ENCODE measurements at places on chromosomes 1 and 21.

GRCh38 chr1:119477710-119478109 lies 29.3 kb upstream of the HSD3B1 start:
- DNase-seq = no peak

DNA sequence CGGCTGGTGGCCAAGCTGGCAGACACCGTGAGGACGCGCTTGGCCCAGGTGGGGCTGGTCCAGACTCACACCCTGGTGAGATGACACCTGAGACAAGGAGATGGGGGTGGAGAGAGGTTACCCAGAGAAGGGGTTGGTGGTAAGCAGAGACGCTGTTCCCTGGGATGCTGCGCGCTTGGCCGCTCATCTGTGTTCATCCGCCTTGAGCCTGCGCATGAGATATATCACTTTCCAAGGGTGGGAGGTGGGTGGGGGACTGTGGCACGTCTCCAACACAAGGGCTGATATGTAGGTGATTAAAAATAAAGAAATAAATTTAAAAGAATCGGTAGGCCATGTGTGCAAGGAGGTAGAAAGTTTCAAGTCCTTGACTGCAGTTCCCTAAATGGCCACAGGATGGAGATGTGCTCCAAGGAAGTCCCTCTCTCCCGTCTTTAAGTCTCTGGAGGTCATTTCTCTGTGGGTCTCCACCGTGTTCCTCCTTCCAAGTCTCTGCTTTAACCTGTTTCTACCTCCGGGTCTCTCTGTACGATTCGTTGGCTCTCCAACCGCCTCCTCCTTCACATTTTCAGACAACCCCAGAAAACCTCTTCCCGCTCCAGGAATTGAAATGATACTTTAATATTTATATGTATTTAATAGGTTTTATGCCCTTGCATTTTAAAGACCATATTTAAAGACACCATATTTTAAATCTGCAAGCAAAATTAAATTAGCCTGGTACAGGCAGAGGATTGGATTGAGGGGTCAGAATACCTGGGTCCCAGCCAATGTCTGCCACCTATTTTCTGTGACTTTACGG lies 4.5 kb downstream of the TTC24 start:
- DNase-seq = peak; percentile 80

DNA sequence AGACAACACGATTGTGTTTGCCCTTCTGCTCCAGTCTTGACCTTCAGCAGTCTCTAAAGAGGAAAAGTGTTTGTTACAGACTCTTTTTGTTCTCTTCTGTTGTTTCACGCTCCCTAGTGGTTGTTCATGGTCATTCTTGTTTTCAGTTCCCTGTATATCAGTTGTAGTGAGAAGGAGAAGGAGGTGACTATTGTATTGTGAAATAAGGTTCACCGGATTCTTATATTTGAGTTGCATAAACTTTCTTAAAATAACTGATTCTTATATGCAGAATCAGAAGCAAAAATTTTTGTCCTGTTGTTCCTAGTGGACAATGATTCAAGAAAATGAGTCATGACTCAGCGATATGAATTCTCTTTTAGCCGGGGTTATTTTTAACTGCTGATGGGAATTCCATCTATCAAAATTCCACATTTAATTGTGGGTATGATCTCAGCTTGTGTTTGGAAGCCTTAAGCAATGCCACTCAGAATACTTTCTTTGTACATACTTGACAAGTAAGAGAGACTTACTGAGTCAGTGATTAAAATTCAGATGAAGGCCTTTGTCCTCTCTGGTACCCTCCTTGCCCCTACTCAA lies 152.2 kb downstream of the CLEC20A start:
- DNase-seq = peak; percentile 93

- DNase-seq = peak; percentile 15
Observed at GRCh38 chr1:8740034-8740449, 77.4 kb downstream of the RERE start.

- DNase-seq = peak; percentile 1
Observed at GRCh38 chr1:100134872-100135271, 1.9 kb downstream of the TRMT13 start.

GRCh38 chr1:200075938-200076546 lies 48.5 kb downstream of the NR5A2 start:
- no peak for DNase-seq

DNA sequence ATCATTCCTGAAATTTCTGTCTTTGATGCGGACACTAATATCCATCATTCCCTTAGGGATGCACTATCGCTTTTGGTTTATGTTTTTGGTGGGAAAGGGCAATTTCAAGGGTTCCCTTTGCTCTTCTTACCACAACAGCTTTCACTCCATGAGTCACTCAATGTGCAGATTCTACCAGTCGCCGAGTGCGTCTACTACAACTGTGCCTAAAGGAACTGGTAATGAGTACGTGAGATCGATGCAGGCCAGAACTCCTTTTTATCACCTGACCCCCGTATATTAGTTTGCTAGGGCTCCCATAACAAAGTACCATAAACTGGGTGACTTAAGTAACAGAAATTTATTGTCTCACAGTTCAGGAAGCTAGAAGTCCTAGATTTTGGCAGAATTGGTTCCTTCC lies 27.5 kb upstream of the TMEM54 start:
- DNase-seq = peak; percentile 41

DNA sequence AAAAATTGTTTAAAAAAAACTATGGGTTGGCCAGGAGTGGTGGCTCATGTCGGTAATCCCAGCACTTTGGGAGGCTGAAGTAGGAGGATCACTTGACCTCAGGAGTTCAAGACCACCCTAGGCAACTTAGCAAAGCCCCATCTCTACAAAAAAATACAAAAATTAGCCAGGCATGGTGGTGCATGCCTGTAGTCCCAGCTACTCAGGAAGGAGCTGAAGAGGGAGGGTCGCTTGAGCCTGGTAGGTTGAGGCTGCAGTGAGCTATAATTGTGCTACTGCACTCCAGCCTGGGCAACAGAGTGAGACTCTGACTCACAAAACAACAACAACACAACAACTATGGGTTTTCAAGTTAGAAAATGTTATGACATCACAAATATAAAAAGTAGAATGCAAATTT lies 16.4 kb downstream of the SLAMF7 start:
- no peak for DNase-seq

- DNase-seq = no peak
Observed at GRCh38 chr1:38331496-38332210, 285.1 kb upstream of the POU3F1 start.

GRCh38 chr1:36818771-36819170 lies 215.5 kb downstream of the GRIK3 start:
- no peak for DNase-seq

Data from MV-4-11 (cell line).